ENCODE measurements at places on chromosomes 13 and 19.

- DNase-seq, result no peak
These were observed 34.0 kb upstream of the OR1M1 start for GRCh38 chr19:9052894-9053293.

DNA sequence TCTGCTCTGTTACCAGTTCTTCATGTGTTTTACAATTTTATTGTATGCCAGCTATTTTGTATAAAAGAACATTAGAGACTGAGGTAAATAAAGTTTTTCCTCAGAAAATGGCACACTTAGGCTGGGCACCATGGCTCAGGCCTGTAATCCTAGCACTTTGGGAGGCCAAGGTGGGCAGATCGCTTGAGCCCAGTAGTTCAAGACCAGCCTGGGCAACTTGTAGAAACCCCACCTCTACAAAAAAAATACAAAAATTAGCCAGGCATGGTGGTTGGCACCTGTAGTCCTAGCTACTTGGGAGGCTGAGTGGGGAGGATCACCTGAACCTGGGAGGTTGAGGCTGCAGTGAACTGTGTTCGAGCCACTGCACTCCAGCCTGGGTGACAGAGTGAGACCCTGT is 32.0 kb downstream of the CCDC8 start:
- no peak for DNase-seq

- DNase-seq, result no peak
These were observed 174.8 kb upstream of the SERP2 start for GRCh38 chr13:44198826-44199225.

DNA sequence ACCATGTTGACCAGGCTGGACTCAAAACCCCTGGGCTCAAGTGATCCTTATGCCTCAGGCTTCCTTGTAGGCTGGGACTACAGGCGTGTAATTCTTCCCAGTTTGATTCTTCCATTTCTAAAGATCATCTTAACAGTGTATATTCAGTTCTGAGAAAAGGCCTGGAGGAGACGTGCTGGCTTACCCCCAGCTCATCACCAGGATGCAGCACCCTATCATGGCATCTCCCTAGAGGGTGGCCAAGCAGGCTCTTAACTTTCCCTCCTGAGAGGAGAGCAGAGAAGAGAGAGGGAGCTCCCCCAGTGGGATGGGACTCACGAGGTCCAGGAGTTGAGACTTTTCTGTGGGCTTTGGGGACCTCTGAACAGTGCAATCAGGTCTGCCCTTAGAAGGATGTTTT is 2.1 kb upstream of the TUBA3C start:
- no peak for DNase-seq

DNA sequence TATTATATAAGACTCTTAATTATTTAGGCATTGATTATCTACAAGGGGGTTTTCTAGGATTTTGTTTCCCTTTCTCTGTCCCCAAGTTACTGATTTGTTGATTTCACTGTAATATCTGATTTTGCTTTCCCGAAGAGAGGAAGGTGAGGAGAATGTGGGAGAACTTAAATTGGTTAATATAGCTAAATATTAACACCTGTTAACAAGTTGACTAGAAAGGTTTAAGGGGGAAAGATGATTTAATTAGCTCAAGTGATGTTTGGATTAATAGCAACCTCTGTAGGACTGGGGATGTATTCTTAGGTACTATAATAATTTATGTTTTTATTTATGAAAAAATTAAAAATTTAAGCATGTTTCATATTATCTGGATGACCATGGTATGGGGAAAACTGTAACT is 35.1 kb downstream of the SPATA13 start:
- DNase-seq, result no peak

GRCh38 chr19:49823472-49823871 is 5.4 kb downstream of the MED25 start:
- DNase-seq, result no peak

- no peak for DNase-seq
These were observed 28.1 kb downstream of the KEAP1 start for GRCh38 chr19:10474962-10475451.

DNA sequence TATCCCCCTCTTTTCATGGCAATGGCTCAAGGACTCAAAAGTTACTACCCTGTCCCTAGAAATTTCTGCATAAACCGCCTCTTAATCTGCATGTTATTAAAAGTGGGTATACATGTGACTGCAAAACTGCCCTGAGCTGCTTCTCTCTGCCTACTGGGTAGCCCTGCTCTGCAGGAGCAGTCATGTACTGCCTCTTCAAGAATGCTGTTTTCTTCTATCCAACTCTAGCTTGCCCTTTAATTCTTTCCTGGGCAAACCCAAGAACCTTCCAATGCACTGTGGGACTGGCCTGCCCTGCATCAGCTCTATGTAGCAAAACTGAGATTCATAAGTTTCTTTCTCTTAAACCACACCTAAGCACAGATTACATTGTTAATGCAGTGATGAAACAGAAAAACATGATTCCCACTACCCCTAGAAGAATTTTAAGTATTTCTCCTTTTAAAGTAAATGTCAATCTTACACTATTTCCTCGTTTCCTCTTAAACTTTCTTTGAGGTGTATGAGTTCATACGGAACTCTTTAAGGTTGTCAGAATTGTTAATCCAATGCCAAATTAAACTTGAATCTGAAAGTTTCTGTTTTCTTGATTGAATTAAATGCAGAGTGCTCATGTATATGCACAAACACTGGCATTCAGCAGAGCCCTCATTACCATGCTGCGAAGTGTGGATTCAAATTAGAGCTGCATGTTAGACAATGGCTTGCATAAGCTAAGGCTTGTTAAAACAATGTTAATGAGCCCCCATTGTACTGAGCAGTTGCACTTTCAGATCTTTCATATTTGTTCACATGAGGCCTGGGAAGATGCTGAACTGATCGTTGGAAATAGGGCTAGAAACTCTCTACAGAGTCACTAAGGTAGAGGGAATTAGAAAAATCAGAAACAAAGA is 669.9 kb upstream of the PCDH20 start:
- DNase-seq, result no peak

- DNase-seq, result no peak
These were observed 2724.7 kb downstream of the PCDH9 start for GRCh38 chr13:64505336-64505910.

DNA sequence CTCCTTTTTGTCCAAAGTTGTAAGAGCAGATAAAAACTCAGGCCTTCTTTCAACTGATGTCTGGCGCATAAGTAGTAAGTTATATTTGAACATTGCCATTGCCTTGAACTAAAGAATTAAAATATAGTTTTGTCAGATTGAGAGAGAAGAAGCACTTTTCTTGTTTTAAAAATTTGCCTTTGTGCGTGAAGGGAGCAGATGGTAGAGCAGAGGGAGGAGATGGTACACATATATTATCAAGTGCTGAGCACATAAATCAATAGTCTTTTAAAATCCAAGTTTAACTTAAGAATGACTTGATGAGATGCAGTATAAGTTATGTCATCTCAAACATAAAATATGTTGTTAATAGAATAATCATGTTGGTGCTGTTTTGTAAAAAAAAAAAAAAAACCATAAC is 504.6 kb upstream of the KLHL1 start:
- no peak for DNase-seq

GRCh38 chr19:30254158-30254557 is 118.0 kb upstream of the ZNF536 start:
- no peak for DNase-seq
